AG04449 (cell line): ENCODE measurements at places on chromosomes 1 and 21.

DNA sequence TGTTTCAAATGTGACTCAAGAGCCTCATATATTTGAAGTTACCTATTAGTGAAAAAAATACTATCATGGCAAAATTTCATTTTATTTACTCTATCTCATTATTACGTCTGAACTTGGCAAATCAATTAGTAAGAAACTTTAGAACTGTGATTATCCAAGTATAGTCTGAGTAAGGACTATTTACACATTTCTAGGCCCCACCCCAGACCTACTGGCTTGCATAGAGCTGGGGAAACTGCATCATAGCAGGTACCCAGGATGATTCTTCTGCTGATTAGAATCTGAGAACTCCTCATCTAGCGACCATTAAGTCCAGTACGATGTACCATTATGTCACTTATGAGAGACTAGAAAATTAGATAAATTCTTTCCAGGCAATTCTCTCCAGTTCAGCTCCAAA lies 20.1 kb downstream of the MCOLN3 start:
- DNase-seq, result no peak

DNA sequence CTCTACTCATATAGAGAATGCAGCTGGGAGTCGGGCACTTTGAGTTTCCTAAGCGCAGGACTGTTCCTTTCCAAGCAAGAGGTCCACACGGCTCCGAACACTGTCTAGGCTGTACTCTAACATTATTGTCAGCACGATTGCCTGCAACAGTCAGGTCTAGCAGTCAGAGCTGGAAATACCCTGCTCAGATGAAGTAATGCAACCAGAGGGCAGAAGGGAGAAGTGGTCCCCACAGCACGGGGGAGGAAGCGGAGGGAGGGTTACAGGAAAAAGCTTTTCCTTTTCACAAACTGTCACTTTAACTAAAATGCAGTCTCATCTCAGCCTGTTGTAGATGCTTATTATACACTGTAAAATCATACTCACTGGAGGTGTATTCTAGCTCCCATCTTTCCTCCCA lies 98.9 kb upstream of the SLC44A3 start:
- DNase-seq, result no peak

- DNase-seq, result no peak
Observed at GRCh38 chr1:26289158-26290059, 9.5 kb downstream of the SH3BGRL3 start.

DNA sequence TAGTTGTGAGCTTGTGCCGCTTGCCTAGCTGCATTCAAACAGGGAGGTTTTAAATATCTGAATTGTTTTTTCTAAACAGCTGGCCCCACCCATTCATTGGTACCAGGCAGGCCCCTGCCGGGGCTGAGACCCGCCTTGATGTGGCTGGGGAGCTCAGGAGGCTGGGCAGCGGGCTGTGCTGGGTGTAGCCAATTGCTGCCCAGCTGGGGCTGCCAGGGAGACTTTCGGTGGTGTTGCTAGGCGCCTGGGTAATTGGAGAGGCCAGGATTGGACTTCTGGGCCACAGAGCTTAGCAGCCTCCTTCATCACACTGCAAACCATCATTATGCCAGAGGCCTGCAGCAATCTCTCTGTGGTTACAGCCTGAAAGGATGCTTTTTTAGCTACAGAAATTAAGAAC lies 12.2 kb downstream of the RHBDL2 start:
- no peak for DNase-seq

- DNase-seq, result no peak
Observed at GRCh38 chr1:7643530-7643929, 127.6 kb upstream of the VAMP3 start.

GRCh38 chr1:235549351-235550139 lies 45.3 kb upstream of the B3GALNT2 start:
- DNase-seq, result no peak

DNA sequence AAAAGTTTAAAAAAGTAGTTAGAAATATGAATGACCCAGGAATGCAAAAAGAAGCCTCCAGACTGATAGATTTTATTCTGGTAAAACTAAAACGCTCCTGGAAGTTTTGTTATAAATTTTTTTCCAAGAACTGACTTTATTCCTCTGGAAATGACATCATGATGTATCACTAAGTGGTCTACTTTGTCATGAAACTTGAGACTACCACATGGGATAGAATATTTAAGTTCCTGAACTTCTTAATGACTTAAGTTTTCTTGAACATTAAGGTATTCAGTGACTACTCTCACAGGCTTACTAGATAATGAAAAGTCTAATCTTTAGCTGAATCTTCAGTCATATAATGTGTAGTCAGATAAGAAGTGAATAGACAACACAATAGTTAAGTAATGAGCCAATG lies 842.2 kb downstream of the USP25 start:
- no peak for DNase-seq

- DNase-seq, result no peak
Observed at GRCh38 chr1:205948039-205948438, 4.8 kb upstream of the SLC26A9 start.

DNA sequence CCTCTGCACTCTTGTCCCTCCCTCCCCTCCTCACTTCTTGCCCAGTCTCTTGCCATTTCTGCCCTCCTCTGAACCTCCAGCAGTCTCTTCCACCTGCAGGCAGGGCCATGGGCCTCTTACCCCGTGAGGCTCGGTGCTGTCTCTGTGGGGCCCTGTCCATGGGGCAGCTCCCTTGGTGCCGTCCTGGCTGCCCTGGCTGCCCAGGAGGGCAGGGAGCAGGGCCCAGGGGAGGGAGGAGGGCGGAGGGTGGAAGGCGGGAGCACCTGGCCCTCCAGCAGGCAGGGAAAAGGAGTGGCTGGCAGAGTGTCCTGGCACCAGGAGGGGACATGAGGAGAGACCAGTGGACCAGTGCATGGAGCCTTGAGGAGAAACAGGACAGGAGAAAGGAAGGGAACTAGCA lies at the start of gene RORC:
TSS of gene RORC (minus strand) at position 198 of the 400 bp plus-strand sequence. CDS start at position 160, 38 bp downstream.
- no peak for DNase-seq

DNA sequence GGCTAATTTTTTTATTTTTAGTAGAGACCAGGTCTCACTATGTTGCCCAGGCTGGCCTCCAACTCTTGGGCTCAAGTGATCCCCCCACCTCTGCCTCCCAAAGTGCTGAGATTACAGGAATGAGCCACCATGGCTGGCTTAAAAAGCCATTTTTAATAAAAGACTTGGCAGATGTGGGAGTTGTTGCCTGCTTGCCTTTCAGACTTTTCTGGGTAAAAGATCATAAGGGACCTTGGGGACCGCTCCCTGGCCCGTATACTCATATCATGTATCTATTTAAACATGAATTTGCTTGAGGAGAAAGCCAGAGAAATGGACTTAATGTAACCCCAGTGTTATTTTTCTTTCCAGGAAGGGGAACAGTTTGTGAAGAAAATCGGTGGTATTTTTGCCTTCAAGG lies 23.4 kb upstream of the PODN start:
- DNase-seq, result no peak

DNA sequence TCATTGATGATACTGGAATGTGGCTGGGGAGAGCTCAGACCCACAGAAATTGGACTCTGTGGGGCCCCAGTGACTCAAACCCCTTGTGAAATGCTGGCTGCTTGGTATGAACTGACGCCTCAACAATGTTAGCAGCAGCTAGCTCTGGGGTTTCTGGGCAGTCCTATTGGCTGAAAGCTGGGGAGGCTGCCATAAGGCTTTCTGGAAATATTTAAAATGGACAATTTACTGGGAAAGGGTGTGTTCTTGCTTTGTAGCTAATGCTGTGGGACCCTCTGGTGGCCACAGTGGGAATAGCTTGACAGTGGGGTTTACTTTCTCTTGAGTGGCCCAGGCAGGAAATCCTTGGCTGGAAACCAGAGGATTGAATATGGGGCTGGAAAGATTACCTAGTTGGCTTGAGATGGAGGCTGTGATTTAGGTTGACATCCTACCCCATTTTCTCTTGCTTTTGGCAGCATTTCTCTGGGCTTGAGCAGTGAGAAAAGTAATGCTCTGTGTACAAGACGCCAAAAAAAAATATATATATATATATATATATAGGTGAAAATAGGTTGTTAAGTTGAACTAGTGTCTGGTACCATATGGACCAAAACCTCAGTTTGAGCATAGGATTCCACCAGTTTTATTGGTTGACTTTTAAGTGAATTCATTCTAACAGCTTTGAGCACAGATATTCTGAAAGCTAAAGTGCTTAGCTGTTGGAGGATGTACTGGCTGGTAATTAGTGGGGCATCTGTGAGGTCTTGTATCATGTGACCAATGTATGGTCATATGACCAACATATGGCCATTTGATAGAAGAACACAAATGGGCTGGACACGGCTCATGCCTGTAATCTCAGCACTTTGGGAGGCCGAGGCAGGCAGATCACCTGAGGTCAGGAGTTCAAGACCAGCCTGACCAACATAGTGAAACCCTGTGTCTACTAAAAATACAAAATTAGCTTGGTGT lies 8.2 kb upstream of the S100A10 start:
- peak; percentile 96 for DNase-seq

DNA sequence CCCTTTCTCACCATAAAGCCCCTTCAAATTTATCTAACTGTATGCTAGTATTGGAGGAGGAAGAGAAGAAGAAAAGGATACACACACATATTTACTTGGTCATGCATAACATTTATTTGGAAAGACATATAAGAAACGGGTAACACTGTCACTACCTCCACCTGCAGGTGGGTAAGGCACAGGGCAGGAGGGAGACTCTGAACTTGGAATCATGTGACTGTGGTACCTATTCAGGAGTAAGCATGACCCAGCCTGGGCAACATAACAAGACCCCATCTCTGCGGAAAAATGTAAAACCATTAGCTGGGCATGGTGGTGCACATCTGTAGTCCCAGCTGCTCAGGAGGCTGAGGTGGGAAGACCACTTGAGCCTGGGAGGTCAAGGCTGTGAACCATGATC lies 1.4 kb upstream of the PADI6 start:
- no peak for DNase-seq

DNA sequence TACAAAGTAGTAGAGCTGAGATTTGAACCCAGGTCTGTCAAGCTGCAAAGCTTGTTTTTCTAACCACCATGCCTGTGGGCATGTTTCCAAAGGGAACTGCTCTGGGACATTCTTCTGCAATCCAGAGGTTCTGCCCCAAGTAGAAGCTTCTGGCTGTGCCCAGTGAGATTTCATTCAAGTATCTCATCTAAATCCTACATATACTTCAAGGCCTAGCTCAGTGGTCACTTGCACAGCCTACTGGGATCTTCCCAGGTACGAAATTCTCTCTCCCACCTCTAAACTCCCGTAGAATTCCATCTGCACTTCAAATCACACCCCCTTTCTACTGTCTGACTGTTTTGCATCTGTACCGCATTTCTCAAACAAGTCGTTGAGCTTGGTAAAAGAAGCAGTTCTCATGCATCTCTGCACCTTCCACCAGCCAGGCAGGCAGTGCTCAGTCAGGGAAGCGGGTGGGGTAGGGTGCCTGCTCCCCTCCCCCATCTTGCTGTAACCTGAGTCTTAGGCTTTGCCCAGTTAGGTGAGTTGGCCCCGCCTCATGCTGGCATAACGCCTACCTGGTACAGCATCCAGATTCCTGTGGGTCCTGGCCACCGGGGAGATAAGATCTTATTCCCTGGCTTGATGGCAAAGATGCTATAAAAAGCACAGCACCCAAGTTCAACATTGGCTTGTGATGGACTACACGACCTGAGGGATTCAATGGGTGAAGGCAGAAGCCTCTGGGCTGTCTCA lies 13.5 kb downstream of the SLC9A1 start:
- DNase-seq, result no peak

DNA sequence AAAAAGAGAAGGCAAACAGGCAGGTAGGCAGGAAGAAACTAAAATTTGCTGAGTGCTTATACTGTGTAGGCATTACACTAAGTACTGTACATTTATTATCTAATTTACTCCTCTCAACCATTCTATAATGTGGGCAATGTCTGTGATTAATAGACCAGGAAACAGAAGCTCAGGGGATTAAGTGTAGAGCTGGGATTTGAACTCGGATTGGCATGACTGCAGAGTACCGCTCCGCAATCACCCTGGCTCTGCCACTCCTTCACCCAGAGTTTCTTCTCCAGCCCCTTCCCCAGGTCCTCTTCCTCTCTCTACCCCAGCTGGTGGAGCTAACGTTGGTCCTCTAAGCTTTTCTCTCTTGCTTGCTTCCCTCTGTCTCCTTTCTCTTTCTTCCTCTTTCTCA lies 11.5 kb upstream of the S100A2 start:
- no peak for DNase-seq

DNA sequence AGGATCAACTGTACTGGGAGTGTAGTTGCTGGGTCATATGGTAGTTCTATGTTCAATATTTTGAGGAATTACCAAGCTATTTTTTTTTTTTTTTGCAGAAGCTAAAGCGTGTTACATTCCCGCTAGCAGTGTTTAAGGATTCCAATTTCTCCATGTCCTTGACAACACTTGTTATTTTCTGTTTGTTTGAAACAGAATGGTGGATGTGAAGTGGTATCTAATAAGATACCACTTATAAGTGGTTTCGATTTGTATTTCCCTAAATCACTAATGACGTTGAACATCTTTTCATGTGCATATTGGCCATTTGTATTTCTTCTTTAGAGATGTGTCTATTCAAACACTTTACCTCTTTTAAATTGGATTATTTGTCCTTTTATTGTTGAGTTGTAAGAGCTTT lies 112.2 kb downstream of the DISP1 start:
- no peak for DNase-seq

GRCh38 chr1:37999430-38000232 lies 5.7 kb downstream of the FHL3 start:
- DNase-seq, result no peak

DNA sequence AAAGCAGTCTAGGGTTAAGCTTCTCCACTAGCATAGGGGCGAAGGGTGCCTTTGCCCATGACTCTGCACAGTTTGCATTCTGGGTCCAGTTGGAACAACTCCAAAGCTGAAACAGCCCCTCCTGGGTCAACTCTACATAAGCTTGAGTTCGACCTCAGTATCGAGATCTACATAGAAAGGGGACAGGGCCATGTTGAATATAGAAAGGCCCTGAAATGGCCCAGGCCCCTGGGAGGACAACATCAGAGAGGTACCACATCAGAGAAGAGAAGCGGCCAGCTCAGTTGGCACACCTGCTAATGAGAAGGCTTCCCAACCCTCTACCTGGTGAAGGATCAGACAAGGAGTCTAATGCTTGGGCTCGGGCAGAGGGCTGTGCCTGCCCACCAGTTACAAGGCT lies 1.6 kb downstream of the DENND2D start:
- no peak for DNase-seq

- no peak for DNase-seq
Observed at GRCh38 chr1:58964880-58965279, 181.0 kb upstream of the JUN start.

DNA sequence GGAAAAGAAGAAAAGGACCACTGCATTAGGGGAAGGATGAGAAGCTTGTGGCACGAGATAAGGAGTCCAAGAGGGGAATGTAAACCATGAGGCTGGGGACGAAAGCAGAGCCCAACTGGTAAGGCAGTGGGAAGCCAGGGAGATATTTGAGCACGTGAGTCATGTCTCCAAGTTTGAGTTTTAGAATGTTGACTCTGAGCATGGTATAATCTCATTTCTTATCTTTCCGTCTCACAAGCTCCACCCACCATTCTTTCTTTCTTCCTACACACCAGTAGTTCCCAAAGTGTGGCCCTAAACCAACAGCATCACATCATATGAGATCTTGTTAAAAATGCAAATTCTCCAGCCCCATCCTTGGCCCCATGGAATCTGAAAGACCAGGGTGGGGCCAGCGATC lies 145.3 kb downstream of the PLPP3 start:
- no peak for DNase-seq

DNA sequence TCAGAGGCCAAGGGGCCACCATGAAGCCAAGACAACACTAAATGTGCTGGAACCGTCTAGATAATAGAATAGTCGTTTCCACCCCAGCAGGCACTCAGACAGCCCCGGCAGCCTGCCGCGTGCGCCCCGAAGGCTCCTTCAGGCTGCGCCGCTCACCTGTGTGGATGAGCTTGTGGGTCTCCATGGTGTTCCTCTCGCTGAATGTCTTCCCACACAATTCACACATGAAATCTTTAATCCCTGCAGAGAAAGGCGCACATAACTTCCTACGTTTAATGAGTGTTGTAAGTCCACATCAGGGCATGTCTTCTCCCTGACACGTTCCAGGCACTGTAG lies 43.7 kb upstream of the RIPK4 start:
- no peak for DNase-seq
